ENCODE measurements at places on chromosomes 6 and 20.

DNA sequence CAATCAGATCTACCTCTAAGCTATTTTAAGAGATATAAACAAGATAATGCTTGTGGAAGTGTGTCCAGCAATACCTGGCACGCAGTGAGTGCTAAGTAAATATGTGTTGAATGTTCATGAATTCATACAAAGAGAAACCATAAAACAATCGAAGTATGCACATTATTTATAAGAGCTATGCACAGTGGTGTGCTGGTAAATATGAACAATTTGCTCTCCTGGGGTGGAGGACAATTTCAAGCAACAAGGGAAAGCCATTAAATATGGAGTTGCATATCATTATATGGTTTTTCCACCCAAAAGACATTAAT is 526.6 kb upstream of the MARCKS start:
- no peak for DNase-seq

DNA sequence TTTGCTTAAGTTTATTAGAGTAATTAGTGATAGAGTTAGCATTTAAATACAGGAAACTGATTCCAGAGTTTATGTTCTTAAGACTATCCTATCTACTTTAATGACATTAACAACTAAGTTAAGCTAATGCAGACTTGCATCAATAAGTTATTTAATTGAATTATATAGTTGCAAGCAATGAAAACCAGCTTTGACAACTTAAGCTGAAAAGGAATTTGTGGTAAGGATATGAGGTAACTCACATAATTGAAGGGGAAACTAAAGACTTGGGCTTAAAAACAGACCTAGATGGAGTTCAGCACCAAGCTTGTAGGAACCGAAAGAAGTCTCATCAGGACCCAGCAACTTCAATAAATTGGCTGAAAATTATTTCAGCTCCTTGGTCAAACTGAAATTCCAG is 222.3 kb downstream of the IBTK start:
- DNase-seq: no peak

DNA sequence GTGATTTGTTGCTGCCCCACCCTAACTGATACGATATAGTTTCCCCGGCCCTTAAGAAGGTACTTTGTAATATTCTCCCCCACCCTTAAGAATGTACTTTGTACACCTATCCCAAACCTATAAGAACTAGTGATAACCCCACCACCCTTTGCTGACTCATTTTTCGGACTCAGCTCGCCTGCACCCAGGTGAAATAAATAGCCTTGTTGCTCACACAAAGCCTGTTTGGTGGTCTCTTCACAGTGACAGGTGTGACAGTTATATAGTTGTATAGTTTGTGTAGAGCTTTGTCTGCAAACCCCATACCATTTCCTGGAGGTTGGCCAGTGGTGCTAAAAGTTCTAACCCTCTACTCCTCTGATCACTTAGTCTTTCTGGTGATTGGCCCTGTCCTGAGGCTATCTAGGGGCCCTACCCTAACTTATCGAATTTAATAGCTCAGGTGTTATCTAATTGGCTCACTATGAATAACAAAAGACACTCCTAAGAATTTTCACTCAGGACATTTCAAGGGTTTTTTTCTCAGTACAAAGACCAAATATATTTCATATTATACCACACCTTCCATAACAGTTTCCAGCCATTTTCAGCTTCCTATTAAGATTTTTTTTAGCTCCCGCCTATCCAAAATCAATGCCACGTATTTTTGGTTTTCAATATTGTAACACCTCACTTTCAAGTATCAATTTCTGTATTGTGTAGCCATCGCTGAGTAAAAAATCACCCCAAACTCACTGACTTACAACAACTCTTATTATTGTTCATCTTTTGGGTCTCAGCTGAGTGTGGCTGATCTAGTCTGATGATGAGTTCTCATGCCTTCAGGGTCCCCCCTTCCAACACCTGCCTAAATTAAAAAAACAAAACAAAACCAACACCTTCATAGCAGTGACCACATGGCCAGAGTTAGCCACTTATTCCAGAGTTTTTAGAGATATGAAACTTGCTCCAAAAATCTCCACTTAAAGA is 9.8 kb upstream of the BTN1A1 start:
- no peak for DNase-seq

DNA sequence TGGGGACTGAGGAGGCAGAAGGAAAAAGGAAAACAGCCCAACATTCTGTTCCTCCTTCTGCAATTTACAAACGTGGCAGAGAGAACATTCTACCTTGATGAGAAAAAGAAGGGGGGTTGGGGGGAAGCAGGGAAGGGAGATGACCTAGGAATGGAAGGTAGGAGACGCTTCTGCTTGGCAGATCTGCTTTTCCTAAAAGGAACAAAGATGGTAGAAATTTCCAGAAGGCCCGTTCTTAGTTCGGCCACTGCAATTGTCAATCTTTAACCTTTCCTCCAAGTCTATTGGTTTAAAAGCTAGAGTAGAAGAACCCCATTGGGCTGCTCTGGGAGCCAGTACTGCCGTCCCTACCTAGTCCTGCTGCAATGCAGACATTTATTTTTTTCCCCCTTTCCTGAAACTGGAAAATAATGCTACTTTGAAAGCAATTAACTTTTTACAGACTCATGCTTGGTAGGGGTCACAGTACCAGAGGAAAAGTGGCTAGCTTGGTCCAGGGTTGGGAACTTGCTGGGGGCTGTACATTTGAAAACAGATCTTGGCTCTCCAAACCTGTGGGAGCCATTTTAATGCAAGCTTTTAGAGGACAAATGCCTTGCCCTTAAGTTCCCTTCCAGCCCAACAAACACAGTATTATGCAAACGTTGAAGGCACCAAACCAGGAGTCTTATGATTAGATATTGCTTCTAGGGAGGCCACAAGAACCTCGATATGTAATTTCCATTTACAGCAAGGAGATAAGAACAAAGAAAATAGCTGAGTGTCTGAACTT is 2.6 kb downstream of the ZMYND8 start:
- DNase-seq: no peak

DNA sequence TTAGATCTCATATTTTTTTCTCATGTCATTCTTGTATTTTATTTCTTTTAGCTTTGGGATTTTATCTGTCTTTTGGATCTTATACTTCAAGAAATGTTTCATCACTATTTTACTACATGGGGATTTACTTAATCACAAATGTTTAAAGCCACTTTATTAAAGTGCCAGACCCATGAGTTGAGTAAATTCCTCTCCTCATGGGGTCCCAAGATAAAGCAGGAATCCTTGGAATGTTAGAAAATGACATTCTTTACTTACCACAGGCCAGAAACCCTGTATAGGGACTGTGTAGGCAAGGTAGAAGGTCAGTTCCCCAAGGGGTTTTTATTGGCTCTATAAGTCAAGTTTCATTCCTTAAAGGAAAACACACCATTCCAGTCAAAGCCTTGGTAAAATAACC is 28.4 kb upstream of the OR2J2 start:
- no peak for DNase-seq

- no peak for DNase-seq
Measured at GRCh38 chr20:2708665-2709064, 16.1 kb downstream of the EBF4 start.

GRCh38 chr6:42467651-42468050 is 15.9 kb upstream of the TRERF1 start:
- no peak for DNase-seq

GRCh38 chr6:151698931-151699700 is 108.4 kb upstream of the ESR1 start:
- DNase-seq: no peak

DNA sequence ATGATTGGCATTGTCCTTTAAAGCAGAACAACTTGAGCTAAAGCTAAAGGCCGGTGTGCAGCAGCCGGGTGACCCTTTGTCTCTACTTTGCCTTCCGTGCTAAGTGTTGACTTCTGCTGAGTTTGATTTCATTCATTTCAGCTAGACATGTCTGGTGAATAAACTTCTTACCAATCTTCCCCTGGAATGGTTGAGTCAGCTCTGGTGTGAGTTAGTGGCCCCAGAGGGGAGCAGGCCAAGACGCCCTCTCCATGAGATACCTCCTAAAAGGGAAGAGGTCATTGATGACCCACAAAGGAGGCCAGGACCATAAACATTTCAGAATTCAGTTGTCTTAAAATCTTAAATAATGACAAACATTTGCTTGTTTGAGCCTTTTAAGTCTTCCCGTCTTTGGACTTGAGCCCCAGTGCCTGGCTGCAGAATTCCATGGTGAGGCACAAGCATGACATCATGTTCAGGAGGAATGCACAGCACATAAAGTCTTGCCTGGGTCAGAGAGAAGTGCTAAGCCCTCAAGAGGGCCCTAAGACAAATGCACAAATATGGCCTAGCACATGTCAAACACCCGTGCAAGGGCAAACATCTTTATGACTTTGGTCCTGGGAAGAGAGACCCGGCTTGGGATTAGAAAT is 96.3 kb upstream of the NEDD9 start:
- DNase-seq: no peak
